Mesothelial cell of epicardium (in vitro differentiated cells): ENCODE measurements at places on chromosomes 6 and 20.

DNA sequence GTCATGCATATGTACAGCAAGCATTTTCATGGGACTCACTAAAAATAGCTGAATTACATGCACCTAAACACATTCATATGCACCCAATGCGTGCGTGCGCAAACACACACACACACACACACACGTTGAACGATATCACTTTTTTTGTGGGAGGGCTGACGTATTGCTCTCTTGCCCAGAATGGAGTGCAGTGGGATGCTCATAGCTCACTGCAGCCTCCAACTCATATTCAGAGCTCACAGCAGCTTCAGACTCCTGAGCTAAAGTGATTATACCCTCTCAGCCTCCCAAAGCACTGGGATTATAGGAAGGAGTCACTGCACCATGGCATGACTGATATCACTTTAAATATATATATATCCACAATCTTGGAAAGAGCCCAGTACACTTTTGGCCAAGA is 620.4 kb upstream of the MANEA start:
- no peak for DNase-seq
- no peaks in the 10 kb centered on the region for H3K4me1 ChIP-seq
- no peaks in the 10 kb centered on the region for H3K36me3 ChIP-seq
- no peak overlapping the region for H3K4me3 ChIP-seq
- H3K27ac ChIP-seq: no peak overlapping the region
- H3K27me3 ChIP-seq: peaks cover 9% of the 10 kb centered on the region

GRCh38 chr6:101066481-101066880 is 185.4 kb upstream of the ASCC3 start:
- no peak overlapping the region for H3K4me3 ChIP-seq
- no peak for DNase-seq
- peaks cover 2% of the 10 kb centered on the region for H3K27me3 ChIP-seq
- no peaks in the 10 kb centered on the region for H3K36me3 ChIP-seq

GRCh38 chr6:127115746-127116145 is 2.7 kb upstream of the RSPO3 start:
- no peak overlapping the region for H3K27ac ChIP-seq
- no peak for DNase-seq
- H3K27me3 ChIP-seq: peaks cover 51% of the 10 kb centered on the region
- no peak overlapping the region for H3K4me3 ChIP-seq

DNA sequence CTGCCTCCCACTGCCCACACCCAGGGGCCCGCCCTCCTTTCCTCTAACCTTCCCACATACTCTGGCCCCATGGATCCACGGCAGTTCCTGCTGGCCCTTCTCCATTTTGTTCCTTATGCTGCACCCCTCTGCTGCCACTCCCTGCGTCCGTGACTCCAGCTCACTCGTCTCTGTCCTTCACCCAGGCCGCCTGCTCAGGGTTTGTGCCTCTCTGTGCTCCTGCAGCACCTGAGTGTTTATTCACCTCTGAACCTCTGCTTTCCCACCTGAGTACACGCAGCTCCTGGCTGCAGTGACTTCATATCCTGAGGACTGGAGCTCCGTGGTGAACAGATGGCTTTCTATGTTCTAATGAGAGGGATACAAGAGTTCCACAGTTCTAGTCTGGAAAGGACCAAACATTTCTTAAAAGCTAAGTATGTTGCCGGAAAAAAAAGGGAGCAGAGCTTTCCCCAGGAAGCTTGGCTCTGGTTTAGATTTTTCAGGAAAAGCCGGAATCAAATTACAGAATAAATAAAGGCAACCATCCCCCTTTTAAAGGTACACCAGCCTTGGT is 1.5 kb upstream of the GNRH2 start:
- no peak for DNase-seq
- peaks cover 20% of the 10 kb centered on the region for H3K4me1 ChIP-seq
- no peaks in the 10 kb centered on the region for H3K27me3 ChIP-seq
- H3K4me3 ChIP-seq: peak overlapping the region; percentile 51
- peaks cover 14% of the 10 kb centered on the region for H3K36me3 ChIP-seq
- peak overlapping the region; percentile 90 for H3K27ac ChIP-seq

GRCh38 chr6:3764516-3765335 is 13.2 kb upstream of the PXDC1 start:
- H3K4me3 ChIP-seq: no peak overlapping the region
- H3K27ac ChIP-seq: no peak overlapping the region
- H3K4me1 ChIP-seq: peaks cover 17% of the 10 kb centered on the region
- DNase-seq: no peak
- no peaks in the 10 kb centered on the region for H3K27me3 ChIP-seq
- H3K36me3 ChIP-seq: no peaks in the 10 kb centered on the region

DNA sequence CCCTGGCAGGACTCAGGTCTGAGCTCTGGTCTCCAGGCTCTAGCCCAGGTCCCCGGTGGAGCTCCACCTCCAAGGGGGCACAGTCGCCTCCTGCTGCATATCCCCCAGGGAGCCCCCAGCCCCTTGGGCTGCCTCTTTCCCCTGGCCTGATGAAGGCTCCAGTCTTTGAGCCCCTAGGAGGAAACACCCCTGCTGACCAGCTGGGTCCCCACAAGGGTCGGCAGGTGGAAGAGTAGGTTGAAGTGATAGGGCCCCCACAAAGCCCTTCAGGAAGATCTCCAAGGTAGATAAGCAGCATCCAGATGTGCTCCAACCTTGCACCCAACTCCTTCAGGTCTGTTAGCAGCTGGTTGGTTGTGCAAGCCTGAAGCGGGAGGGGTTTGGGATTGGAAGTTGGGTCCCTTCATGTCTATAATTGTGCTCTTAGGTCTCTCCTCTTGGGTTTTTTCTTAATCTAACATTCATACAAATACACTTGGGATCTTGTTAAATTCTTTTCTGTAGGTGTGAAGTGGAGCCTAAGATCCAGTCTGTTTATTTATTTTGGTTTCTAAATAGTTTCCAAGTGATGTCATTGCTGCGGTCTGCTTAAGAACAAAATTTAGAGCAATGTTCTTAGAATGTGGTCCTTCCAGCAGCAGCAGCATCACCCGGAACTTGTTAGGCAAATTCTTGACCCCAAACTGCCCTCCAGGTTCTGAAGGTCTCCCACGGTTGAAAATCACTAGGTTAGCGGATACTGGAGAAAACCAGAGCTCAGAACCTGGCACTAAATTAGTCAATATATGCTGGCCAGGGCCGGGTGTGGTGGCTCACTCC is 5.1 kb downstream of the UBE2C start:
- H3K27me3 ChIP-seq: peaks cover 6% of the 10 kb centered on the region
- H3K27ac ChIP-seq: peak overlapping the region; percentile 82
- no peak overlapping the region for H3K4me3 ChIP-seq
- DNase-seq: no peak
- H3K36me3 ChIP-seq: peaks cover 4% of the 10 kb centered on the region
- H3K4me1 ChIP-seq: peaks cover 21% of the 10 kb centered on the region

GRCh38 chr6:114096561-114097172 is 125.7 kb upstream of the HDAC2 start:
- no peak overlapping the region for H3K27ac ChIP-seq
- no peak for DNase-seq
- H3K4me3 ChIP-seq: no peak overlapping the region

DNA sequence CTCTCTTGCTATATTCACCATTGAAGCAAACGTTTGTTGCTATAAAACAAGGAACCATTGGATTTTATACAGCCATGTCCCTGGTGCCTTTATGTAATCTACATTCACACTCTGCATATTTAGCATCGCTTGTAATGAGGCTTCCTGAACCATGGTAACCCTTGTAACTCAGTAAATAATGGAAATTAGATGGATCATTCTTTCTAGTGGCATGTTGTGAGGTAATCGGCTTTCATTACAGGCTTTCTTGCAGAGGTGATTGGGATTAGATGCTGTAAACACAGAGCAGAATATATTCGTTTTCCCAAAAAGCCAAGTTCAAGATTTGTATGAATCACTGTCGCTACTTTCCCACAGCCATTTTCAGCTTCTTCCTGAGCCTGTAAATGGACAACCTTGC is 36.1 kb downstream of the SMPDL3A start:
- H3K4me3 ChIP-seq: no peak overlapping the region
- no peak overlapping the region for H3K27ac ChIP-seq
- DNase-seq: no peak
- peaks cover 2% of the 10 kb centered on the region for H3K4me1 ChIP-seq

DNA sequence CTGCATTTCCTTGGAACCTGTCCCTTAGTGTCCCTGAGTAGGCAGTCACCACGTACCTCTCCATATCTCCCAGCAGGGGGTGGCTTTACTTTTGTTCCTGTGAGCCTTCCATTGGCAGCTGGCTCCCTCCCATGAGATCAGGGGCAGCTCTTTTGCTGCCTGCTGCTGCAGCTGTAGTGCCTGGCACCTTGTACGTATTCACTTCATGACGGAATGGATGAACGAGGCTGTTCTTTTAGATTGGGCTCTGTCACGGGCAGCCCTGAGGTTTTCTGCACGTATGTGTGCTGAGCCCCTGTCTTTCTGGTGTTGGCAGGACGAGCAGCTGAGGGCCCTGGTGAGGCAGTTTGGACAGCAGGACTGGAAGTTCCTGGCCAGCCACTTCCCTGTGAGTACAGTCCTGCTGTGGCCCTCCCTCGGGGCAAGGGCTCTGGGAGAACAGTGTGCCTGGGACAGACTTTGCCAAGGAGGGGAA is 14.6 kb downstream of the MYBL2 start:
- H3K27ac ChIP-seq: no peak overlapping the region
- peaks cover 4% of the 10 kb centered on the region for H3K36me3 ChIP-seq
- no peak for DNase-seq
- no peak overlapping the region for H3K4me3 ChIP-seq

DNA sequence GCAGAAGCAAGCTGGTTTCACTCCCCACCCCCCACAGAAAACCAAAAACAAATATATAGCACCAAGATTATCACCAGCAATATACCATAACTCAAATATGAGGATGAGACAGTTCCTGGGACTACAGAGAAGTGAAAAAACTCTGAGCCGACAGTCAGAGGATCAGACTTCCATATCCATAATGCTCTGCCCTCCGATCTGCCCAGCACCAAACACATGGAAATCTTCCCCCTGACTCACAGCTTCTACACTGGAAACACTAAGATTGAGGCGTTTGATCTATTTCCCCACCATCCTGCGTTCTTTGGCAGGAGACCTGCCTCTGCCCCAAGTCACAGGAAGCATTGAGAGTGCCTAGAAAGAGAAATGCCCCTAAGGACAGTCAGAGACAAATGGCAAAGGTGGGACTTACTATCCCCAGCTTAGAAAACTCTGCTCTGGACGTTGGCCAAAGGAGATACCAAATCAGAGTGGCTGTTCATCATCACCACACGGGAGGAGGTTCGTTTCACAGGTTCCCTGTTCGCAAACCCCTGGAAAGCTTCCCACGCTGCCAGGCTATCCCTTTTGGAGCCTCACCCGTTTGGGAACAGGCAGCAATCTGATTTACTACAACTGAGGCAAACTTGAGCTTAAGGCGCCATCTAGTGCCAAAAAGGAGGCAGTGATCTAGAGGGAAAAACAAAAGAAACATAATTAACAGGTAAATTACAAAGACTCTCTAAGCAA is 48.7 kb upstream of the SRSF6 start:
- H3K36me3 ChIP-seq: no peaks in the 10 kb centered on the region
- H3K4me1 ChIP-seq: no peaks in the 10 kb centered on the region
- no peak overlapping the region for H3K27ac ChIP-seq
- no peak overlapping the region for H3K4me3 ChIP-seq
- DNase-seq: no peak
- peaks cover 18% of the 10 kb centered on the region for H3K27me3 ChIP-seq

- H3K4me3 ChIP-seq: no peak overlapping the region
- H3K4me1 ChIP-seq: peaks cover 18% of the 10 kb centered on the region
- no peak for DNase-seq
- H3K36me3 ChIP-seq: peaks cover 12% of the 10 kb centered on the region
- H3K27me3 ChIP-seq: no peaks in the 10 kb centered on the region
- no peak overlapping the region for H3K27ac ChIP-seq
Observed at GRCh38 chr20:47774131-47774777, 11.0 kb downstream of the SULF2 start.

GRCh38 chr6:113763876-113764275 is 93.3 kb upstream of the MARCKS start:
- DNase-seq: no peak
- no peak overlapping the region for H3K27ac ChIP-seq
- no peaks in the 10 kb centered on the region for H3K36me3 ChIP-seq
- H3K4me1 ChIP-seq: peaks cover 10% of the 10 kb centered on the region
- H3K4me3 ChIP-seq: no peak overlapping the region

- peaks cover 3% of the 10 kb centered on the region for H3K27me3 ChIP-seq
- H3K27ac ChIP-seq: no peak overlapping the region
- peaks cover 15% of the 10 kb centered on the region for H3K4me1 ChIP-seq
- no peak overlapping the region for H3K4me3 ChIP-seq
Observed at GRCh38 chr20:62236766-62237513, 1.4 kb upstream of the OSBPL2 start.

DNA sequence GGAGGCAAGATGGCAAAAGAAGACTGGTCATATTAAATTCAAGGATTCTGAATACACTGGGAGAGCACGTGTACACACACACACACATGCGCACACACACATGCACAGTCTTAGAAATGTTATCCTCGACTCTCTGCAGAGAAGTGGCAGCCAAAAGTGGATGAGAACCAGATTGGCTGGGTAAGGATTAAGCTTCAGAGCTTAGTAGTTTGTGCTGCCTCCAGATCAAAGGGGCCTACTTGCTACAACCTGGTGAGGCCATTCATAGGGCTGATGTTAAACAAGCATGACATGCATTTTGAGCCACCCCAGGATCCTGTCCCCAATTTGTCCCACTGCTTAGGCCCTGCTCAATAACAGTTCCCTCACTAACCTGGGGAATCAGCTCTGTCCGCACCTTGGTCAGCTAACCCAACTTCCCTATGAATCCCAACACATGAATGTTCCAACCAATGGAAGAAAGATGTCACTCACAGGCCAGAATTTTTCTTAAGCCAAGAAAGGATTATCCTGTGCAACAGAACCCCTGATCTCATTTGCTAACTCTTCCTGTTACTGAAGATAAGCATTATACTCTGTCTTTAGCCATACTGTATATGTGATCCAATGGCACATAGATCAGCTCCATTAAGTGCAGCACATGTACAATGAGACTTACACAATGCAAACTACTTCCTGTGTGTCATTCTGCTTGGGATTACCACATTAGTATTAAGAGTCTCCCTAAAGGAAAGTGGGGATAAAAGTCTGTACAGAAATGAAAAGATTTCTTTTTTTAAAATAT is 31.0 kb downstream of the TOMM6 start:
- H3K27me3 ChIP-seq: no peaks in the 10 kb centered on the region
- no peak overlapping the region for H3K27ac ChIP-seq
- peaks cover 2% of the 10 kb centered on the region for H3K4me1 ChIP-seq
- no peak overlapping the region for H3K4me3 ChIP-seq
- no peaks in the 10 kb centered on the region for H3K36me3 ChIP-seq

- no peak overlapping the region for H3K27ac ChIP-seq
- H3K4me3 ChIP-seq: no peak overlapping the region
- H3K36me3 ChIP-seq: no peaks in the 10 kb centered on the region
- DNase-seq: no peak
Observed at GRCh38 chr6:81727876-81728517, 24.5 kb downstream of the TENT5A start.

- no peaks in the 10 kb centered on the region for H3K36me3 ChIP-seq
- H3K4me1 ChIP-seq: no peaks in the 10 kb centered on the region
- H3K27me3 ChIP-seq: peaks cover 63% of the 10 kb centered on the region
- DNase-seq: no peak
- peak within 1 kb of the TSS; percentile 9 for H3K4me3 ChIP-seq
Observed at GRCh38 chr6:32940656-32941213, at the start of gene HLA-DMB. Gene HLA-DMB, minus strand, starts transcription at chr6:32941028. Its CDS starts 221 bp downstream, at chr6:32940807.

- peaks cover 23% of the 10 kb centered on the region for H3K36me3 ChIP-seq
- peaks cover 7% of the 10 kb centered on the region for H3K4me1 ChIP-seq
- no peak for DNase-seq
Observed at GRCh38 chr6:28710466-28711191, 184.9 kb downstream of the GPX5 start.
